ENCODE measurements at places on chromosomes 5 and 9.
A peak's percentile ranks its signal among the peaks of the same experiment; 100 is the strongest.

- no peak for DNase-seq
Measured at GRCh38 chr5:33526755-33527154, 86.0 kb downstream of the TARS1 start.

DNA sequence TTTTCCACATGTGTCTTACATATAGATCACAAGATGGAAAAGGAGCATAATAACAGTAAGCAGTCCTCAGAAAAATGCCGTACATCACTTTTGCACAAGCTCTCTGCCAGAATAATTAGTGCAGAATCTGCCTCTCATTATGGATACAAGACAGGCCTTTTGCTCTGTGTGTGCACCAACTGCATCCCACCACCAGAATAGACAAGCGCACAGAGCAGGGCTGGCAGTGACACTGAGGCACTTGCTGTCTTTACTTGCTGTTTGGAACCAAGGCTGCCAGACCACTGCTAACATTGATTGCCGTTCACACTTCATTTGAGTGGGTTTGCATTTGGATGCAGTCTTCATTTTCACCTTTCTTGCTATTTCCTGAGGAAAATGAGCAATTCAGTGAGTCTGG is 741.3 kb downstream of the TLE1 start:
- DNase-seq: no peak

DNA sequence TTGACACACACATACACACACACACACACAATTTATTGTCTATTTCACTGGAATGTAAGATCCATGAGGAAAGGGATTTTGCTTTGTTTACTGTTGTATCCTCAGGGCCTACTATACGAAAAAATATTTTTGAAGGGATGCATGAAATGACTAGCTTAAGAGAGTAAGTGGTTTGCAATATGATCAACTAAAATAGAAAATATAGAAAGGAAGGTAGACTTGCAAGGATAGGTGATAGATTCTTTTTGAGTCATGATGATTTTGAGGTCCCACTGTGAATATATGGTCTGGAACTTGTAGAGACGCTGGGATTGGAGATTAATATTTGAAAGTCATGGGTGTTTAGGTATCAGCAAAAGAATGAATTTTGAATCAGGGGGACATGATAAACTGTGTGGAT is 28.9 kb upstream of the OTULIN start:
- DNase-seq: no peak

DNA sequence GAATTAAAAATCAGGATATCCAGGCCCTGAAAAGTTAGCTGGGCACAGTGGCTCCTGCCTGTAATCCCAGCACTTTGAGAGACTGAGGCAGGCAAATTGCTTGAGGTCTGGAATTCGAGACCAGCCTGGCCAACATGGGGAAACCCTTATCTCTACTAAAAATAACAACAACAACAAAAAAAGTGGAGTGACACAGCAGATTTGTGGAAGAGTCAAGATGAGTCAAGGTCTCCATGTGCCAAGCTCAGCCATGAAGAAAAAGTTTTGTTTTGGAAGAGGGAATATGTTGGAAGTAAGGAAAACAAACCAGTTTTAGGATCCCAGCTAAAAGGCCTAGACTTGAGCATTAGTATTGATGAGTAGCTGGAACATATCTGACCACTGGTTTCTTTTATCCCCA is 14.7 kb downstream of the LRRC70 start:
- DNase-seq: no peak

GRCh38 chr5:98163796-98164493 is 609.5 kb upstream of the RGMB start:
- DNase-seq: no peak

DNA sequence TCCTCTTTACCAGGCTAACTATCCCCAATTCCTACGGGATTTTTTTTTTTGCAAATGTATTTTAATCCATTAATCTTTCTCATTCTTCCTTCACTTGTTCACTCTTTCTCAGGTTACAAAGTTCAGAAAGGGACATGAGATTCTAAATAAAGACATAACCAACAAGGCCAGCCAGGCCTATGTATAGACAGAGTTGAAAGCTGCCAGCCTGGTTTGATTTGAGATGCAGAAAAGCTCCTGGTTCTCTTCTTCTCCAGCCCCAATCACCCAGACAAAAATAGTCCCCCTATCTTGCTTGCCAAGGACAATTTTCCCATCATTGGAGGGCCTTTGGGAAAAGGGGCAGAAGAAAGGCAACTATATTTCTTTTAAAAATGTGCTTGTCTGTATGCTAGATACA is 398.8 kb downstream of the NFIB start:
- DNase-seq: no peak

DNA sequence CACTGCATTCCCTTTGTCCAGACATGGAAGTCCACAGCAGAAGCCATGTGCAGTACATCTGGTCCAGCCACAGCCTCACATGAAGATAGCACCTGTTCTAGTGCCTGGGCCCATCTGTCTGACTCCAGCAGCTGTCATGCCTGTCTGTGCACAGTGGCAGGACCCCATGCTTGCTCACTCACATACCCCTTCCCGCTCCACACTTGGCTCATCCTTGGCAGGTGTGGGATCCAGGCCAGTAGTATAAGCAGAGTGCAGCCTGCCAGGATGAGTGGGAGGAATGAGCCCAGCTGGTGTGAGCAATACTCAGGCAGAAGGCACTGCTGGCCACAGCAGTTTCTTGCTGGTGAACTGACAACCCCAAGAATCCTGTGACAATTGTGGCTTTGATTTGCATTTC is 168.0 kb downstream of the PRDM9 start:
- DNase-seq: no peak

DNA sequence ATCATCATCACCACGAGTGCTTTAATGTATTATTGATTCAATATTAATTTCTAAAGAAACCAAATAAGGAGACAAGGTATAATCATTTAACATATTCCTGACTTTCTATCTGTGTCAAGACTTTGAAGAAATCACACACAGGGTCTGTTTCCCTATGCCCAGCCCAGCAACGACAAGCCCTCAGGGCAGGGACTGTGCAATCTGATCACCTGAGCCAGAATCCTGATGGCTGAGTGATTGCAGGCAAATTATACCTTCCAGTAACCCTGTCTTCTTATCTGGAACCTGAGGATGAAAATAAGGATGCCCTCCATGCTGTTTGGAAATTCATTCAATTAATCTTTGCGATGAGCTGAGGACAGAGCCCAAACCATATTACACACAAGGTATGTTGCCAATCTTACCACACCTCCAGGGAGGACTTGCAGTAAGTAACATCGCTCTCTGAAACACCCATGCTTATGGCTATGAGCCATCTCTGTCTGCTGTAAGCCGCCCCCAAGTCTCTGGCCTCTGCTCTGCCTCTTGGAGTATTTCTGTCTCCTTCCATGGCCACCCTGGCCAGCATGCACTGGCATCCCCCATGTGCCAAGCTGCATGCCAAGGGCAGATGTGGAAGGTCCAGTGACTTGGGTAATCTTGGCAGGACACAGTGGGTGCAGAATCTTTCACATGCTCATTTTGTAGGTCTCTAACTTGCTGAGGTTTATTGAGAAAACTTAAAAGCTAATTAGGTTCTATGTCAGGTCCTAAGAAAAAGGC is 10.6 kb downstream of the TAS2R1 start:
- no peak for DNase-seq

DNA sequence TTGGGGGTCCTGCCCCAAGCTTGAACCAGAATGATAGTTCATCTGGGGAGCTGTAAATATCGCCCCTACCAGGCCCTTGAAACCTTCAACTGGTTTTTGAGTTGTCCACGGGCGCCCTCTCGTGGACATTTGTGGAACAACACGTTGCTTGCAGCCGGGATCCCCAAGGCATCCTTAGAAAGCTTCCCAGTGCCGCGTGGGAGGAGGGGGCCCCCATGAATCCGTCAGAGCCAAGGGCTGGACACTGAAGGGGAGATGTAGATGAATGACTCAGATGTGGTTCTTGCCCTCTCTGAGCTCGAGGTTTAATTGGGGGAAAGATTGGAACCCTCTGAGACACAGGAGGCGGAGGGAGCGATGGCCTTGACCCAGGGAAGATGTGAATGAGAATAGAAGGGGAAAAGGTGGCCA is 31.8 kb upstream of the ORM1 start:
- peak; percentile 81 for DNase-seq
